ENCODE measurements at places on chromosomes 1 and 21. TPM values are rescaled to one million over a fixed set of nuclear protein-coding genes. Genes with fewer than 3 reads are reported as not detected.

CSF3R gene
- 6.0 TPM for polyA plus RNA-seq

DNA sequence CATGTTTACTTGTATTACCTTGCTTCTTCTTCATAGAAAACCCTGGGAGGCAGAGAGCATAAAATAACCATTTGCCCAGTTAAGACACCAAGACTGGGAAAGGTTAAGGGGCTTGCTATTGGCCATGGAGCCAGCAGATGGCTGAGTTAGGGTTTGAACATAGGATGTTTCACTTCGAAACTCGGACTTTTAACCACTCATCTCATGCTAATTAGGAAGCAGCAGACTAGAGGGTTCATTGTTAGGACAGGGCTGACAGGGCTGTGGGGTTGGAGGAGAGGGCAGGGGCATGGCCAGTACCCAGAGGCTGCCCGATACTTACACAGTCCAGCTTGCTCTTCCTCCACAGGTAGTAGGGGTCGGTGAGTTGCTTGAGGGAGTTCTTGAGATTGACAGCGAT lies 17.0 kb downstream of the SLC26A9 start:
- DNase-seq, result no peak

- DNase-seq, result no peak
These were observed 2.3 kb downstream of the IL6R start for GRCh38 chr1:154407198-154408091.

- DNase-seq, result no peak
These were observed 61.3 kb downstream of the CLIC4 start for GRCh38 chr1:24806588-24806987.
